ENCODE measurements at places on chromosomes 4 and X.

- no peak for DNase-seq
Measured at GRCh38 chr4:82515705-82516104, 46.1 kb downstream of the TMEM150C start.

- no peak for DNase-seq
Measured at GRCh38 chr4:76311896-76312331, 5.4 kb downstream of the STBD1 start.

DNA sequence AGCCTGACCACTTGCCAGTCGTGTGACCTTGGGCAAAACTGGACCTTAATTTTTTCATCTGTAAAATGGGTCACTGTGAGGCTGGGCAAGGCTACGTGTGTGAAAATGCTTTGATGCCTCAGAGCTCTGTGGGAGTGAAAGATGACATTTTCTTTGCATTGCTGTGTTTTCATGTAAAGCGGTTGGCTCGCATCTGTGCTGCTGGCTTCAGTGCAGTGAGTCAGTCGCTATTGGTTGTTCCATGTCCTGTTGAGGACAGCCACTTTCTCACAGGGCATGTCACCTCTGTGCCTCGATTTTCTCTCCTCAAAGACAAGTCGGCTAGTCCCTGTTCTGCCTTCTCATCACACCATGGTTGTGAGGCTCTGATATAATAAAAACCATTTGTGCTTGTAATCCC, 4.4 kb downstream of the MTMR1 start:
- no peak for DNase-seq

GRCh38 chrX:18194688-18195087, 26.0 kb downstream of the BEND2 start:
- no peak for DNase-seq

DNA sequence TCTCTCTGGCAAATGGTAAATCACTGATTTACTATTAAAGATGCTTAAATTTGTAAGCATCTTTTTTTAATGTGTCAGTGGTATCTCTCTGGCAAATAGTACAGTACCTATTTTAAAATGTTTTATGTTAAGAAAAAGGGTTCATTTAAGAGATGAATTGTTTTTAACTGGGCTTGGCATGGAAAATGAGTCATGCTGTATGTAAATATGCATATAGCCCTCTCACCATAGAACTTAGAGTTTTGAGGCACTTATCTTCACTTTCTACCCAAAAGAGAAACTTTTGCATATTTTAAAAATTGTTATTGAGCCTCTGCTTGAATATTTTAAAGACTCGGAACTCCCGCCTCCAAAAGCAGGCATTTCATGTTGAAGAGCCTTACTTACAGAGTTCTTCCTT, 37.9 kb downstream of the KLHL34 start:
- DNase-seq = no peak

DNA sequence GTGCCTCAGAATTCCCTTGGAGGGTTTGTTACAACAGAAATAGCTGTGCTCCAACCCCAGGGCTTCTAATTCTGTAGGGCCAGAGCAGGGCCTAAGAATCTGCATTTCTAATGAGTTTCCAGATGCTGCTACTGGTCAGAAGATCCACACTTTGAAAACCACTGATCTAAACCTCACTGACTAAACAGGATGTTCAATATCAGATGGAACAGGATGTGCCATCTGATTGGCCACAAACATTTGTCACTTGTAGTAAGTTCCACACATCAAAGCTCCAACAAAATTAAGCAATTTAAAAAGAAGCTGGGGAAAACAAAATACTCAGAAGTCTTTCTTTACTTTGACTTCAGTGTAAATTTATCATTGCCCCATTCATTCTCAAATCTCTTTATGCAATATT, 14.3 kb downstream of the CASK start:
- DNase-seq = no peak

GRCh38 chr4:13829457-13829856, 201.9 kb upstream of the BOD1L1 start:
- DNase-seq = no peak

Data from stimulated activated CD4-positive, alpha-beta T cell treated with anti-CD3 and anti-CD28 coated beads, TNF-alpha, amount 100 ng/mL, for 4 hours (primary cell).